ENCODE measurements at places on chromosomes 6 and 20. TPM values are rescaled to one million over a fixed set of nuclear protein-coding genes. Genes with fewer than 3 reads are reported as not detected.

BPIFB2 gene
- not detected for total RNA-seq

NQO2 gene
- 30.1 TPM for total RNA-seq

PXDC1 gene
- 48.3 TPM for total RNA-seq

DNA sequence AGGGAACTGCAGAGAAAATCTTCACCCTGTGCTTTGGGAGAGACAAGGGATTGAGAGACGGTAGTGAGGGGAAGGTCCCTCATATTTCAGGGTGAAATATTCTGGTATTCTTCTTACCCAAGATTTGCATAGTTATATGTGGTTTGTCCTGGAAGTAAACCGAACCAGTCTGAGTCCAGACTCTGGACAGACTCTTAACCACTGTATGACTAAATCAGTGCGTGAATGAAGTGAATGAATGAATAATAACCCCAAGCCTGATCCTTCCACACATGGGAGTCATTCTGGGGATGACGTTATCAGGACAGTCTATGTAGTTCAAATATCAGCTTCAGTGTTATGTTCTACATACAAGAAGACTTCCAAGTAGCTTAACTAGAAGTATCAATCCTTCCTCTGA is 690.7 kb downstream of the KIF16B start:
- DNase-seq, result no peak

GRCh38 chr6:144335311-144335861 is 50.3 kb downstream of the UTRN start:
- no peak for DNase-seq

GRCh38 chr20:44495802-44496481 is 20.3 kb downstream of the TTPAL start:
- no peak for DNase-seq

DNA sequence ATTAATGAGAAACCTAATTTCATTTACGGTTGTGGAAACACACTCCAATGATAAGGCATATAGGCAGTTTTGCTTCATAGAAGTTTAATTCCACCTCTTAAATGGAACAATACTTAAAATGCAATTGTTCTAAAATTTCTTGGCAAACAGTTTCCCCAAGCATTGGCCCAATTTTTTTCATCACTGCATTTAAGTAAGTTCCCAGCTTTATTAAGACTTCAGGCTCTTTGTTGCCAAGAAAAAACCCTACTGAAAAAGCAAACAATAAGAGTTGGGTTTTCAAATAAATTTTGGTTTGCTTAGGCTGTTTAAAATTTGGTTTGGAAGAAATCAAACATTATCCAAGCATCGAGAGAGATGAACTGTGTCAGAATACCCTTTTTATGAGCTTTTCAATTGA is 690.9 kb upstream of the NRSN1 start:
- no peak for DNase-seq

GRCh38 chr6:39209360-39209811 is 19.9 kb downstream of the KCNK5 start:
- no peak for DNase-seq

- DNase-seq, result no peak
Measured at GRCh38 chr6:106511288-106512047, 117.8 kb downstream of the RTN4IP1 start.
